ENCODE measurements at places on chromosomes 1 and 21.
A peak's percentile ranks its signal among the peaks of the same experiment; 100 is the strongest.

- DNase-seq = peak; percentile 5
Measured at GRCh38 chr1:184755226-184756065, 788 bp upstream of the EDEM3 start.

GRCh38 chr1:25863486-25864262 lies 4.4 kb upstream of the AUNIP start:
- DNase-seq = no peak

GRCh38 chr1:114770989-114771388 lies 9.5 kb downstream of the SIKE1 start:
- no peak for DNase-seq

DNA sequence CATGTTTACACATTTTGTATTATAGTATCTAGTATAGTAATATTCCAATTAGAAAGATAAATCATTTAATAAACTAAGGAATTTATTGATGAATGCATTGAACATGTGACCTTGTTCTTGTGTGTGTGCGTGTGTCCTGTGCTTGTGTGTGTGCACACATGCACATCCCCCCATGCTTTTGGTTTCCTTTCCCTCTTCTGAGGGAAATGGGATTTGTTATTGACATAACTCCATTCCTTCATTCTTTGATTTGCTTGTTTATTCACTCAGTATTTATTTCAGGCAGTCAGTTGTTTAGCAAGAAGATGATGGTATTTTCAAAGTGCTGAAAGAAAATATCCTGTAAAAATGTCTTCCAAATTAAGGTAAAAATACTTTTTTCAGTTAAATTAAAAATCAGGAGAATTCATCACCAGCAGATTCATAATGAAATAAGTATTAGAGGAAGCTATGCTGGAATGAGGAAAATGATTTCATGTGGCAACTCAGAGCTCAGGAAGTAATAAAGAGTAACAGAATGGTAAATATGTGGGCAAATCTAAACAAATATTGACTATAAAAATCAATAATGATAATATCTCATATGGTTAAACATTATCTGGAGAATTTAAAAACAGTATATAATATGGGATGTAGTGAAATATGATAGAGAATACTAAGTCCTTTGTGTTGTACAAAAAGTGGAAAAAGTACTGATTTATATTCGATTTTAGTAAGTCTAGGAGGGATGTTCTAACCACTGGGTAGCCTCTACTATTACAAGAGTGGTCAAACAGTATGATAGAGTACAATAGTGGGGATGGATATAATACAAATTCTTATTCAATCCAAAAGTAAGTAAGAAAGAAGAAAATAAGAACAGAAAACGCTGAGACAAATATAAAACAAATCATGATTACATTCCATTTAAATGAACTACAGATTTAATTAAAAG lies 35.2 kb upstream of the SIPA1L2 start:
- no peak for DNase-seq

- DNase-seq = no peak
Measured at GRCh38 chr1:181219938-181220337, 131.4 kb downstream of the IER5 start.

DNA sequence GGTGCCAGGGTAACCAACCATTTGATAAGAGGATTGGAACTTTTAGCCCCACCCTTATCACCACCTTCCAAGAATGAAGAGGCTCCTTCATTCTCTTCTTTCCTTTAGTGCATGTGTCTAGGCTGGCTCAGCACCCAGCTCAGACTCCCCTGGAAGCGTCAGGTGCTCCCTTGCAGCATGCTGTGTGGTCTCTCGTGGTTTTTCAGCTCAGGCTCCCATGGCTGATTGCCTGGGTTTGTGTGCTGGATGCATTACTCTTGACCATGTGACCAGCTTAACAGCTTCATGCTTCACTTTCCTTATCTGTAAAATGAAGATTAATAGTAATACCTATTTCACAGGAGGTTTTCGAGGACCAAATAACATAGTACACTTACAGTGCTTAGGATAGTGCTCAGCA lies 198.4 kb downstream of the HHAT start:
- no peak for DNase-seq

DNA sequence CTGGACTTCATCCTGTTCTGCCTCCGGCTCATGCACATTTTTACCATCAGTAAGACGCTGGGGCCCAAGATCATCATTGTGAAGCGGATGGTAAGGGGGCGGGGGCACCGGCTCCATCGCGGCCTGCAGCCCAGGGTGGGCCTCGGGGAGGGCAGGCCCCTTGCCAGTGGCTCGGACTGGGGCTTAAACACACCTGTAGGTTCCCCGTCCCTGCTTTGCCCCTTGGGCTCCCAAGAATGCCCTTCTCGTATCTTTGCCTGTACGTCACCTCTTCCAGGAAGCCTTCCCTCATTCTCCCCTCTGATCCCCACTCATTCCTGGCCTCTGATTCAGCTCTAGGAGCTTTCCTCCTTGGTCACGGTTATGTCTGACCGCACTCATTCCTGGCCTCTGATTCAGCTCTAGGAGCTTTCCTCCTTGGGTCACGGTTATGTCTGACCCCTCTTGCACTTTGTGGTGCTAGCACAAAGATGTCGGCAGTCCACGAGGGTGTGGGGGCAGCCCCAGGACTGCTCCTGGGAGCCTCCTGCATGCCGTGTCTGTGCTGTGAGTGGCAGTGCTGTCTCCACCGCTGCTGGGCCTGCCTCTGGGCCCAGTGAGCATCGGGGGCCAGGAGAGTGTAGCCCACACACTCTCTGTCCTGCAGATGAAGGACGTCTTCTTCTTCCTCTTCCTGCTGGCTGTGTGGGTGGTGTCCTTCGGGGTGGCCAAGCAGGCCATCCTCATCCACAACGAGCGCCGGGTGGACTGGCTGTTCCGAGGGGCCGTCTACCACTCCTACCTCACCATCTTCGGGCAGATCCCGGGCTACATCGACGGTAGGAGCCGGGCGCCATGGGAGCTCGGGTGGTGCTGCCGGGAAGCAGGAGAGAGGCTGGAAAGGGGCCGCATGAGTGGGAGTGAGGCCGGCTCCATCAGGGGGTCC lies 49.1 kb upstream of the LRRC3 start:
- DNase-seq = no peak

- no peak for DNase-seq
Measured at GRCh38 chr1:18722270-18722669, 91.6 kb downstream of the PAX7 start.

GRCh38 chr1:248243204-248243603 lies 12.0 kb downstream of the OR2M4 start:
- peak; percentile 20 for DNase-seq

DNA sequence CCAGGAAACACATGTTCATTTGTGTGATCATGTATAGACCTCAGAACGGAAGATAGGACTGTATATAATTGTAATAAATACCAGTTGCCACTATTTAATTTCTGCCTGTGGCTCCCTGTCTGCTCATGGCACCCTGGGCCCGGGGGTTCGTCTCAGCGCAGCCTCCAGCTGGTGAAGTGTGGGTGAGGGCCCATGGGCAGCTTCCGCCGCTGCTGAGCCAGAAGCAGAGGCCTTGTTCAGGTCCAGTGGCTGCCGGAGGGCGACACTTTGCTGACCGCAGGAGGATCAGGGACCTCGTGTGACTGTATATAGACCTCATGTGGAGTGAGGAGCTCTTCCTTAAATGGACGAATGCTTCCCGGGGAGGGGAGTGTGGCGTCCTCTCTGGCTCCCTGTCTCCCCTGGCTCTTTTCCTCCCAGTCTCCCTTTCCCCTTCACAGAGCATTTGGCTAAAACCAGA lies 155.9 kb downstream of the PEX14 start:
- DNase-seq = no peak

DNA sequence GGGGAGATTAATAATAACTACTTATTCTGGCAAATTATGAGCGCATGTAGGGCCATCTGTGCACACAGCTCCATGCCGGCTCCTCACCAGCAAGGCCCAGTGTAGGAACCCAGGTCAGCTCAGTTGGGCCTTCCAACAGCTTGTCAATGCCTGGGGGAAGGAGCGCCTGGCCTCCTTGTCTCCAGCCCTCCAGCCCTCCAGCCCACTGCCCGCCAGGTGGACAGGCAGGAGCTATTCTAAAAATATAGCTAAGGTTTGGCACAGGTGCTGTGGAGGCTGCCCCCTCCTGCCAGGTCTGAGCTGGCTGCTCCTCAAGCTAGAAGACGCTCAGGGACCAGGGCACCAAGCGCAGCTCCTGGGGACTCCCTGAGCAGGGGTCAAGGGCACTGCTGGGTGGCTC lies 85.7 kb downstream of the GRIK3 start:
- DNase-seq = no peak
